ENCODE measurements at places on chromosomes 2 and 18.

GRCh38 chr2:29613792-29614266, 307.6 kb downstream of the ALK start:
- DNase-seq, result no peak

- no peak for DNase-seq
Measured at GRCh38 chr2:150459281-150459680, 28.2 kb downstream of the RND3 start.

DNA sequence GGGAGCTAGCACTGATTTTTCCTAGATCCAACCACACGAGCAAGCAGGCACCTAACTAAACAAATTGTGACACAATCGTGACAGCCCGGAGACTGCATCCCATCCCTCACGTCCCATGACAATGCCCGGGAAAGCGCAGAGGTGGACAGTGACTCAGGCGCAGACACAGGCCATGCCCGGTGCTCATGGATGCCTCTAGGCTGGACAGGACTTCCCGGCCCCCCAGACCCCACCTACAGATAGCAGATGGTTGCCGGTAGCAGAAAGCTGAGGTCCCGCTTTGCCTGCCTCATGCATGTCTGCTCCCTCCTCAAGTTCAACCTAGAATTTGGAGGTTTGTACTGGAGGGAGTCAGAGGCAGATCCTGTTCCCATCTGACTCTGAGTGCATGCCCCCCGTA, 81.0 kb downstream of the TPO start:
- no peak for DNase-seq

DNA sequence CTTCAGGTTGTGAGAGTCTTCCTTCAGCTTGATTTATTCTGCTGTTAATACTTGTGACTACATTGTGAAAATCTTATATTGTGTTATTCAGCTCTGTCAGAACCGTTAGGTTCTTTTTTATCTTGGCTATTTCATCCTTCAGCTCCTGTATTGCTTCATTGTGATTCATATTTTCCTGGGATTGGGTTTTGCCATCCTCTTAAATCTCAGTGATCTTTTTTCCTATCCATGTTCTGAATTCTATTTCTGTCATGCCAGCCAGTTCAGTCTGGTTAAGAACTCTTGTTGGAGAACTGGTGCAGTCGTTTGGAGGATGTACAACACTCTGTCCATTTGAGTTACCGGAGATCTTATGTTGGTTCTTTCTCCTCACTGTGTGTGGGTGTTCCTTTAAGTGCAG, 19.1 kb downstream of the MSTN start:
- no peak for DNase-seq

- no peak for DNase-seq
Measured at GRCh38 chr2:3467654-3468053, 51.7 kb downstream of the ADI1 start.

All from left renal pelvis (tissue), 4 donors.